Naive B cell (primary cell): ENCODE measurements at places on chromosomes 7 and 10. TPM values are rescaled to one million over a fixed set of nuclear protein-coding genes. Genes with fewer than 3 reads are reported as not detected.
A peak's percentile ranks its signal among the peaks of the same experiment; 100 is the strongest.

The GPER1 gene
- 0.65 TPM for polyA plus RNA-seq

The CYP3A4 gene
- polyA plus RNA-seq, result not detected

The DYNC1I1 gene
- not detected for polyA plus RNA-seq

DNA sequence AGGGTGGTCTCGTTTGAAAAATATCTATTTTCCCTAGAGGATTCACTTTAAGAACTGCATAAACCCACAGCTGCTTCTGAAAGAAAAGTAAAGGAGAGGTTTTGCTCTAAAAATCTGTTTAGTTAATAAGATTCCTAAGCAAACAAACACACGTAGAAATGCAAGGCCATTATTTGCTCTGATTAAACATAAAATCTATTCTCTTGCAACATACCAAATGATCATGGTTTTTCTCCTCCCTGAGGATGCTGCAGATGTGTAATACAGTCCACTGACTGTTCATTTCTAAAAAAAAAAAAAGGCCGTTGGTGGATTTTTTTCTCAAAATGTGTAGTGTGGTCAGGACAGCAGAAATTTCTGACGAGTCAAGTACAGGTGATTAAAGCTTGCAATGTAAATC lies 98.6 kb downstream of the BUB3 start:
- H3K27ac ChIP-seq, result no peak overlapping the region
- H3K27me3 ChIP-seq, result no peaks in the 10 kb centered on the region
- H3K4me3 ChIP-seq, result no peak overlapping the region
- no peaks in the 10 kb centered on the region for H3K4me1 ChIP-seq
- no peak for DNase-seq

GRCh38 chr7:78437118-78437517 lies 638.5 kb downstream of the PHTF2 start:
- no peak for DNase-seq
- no peaks in the 10 kb centered on the region for H3K4me1 ChIP-seq
- no peak overlapping the region for H3K27ac ChIP-seq
- no peaks in the 10 kb centered on the region for H3K27me3 ChIP-seq

DNA sequence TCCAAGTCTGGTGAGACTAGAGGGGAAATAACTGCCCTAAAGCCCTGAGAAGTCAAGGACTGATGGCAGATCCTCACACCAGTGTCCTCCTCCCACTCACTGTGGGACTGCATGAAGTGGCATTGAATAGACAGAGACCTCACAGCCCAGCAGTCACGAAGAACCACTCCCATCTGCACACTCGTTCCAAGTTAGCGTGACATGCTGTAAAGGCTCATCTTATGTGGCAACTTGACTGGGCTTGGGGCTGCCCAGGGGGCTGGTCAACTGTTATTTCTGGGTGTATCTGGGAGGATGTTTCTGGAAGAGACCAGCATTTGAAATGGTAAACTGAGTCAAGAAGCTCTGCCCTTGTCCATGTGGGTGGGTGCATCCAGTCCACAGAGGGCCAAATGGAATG lies 104.7 kb downstream of the ADARB2 start:
- H3K27ac ChIP-seq, result no peak overlapping the region
- H3K27me3 ChIP-seq, result peaks cover 63% of the 10 kb centered on the region
- H3K4me1 ChIP-seq, result peaks cover 4% of the 10 kb centered on the region
- H3K4me3 ChIP-seq, result no peak overlapping the region
- no peaks in the 10 kb centered on the region for H3K36me3 ChIP-seq

GRCh38 chr10:125020386-125020785 lies 78.5 kb downstream of the ZRANB1 start:
- no peak overlapping the region for H3K4me3 ChIP-seq
- peaks cover 3% of the 10 kb centered on the region for H3K27me3 ChIP-seq
- no peaks in the 10 kb centered on the region for H3K36me3 ChIP-seq
- no peak overlapping the region for H3K27ac ChIP-seq

GRCh38 chr7:130473289-130473688 lies 18.6 kb upstream of the MEST start:
- no peak overlapping the region for H3K27ac ChIP-seq
- no peaks in the 10 kb centered on the region for H3K36me3 ChIP-seq
- H3K4me1 ChIP-seq, result peaks cover 15% of the 10 kb centered on the region
- no peak overlapping the region for H3K4me3 ChIP-seq
- no peaks in the 10 kb centered on the region for H3K27me3 ChIP-seq

DNA sequence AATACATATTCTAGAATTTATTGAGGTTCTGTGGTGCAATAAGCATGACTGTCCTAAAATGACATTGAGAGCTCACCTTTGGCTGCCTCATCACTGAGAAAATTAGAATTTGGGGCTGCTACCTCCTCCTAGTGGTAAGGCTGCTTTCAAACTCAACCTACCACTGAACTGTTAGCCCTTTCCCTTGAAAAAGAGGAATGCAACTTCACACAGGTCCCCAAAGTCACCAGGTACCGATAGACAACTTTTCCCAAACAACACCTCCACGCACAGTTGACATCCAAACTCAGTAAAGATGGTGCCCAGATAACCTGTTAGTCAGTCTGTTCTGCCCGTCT lies 75.9 kb upstream of the SCIN start:
- no peak overlapping the region for H3K4me3 ChIP-seq
- H3K36me3 ChIP-seq, result no peaks in the 10 kb centered on the region
- no peak for DNase-seq
- H3K27me3 ChIP-seq, result no peaks in the 10 kb centered on the region
- H3K4me1 ChIP-seq, result peaks cover 3% of the 10 kb centered on the region

DNA sequence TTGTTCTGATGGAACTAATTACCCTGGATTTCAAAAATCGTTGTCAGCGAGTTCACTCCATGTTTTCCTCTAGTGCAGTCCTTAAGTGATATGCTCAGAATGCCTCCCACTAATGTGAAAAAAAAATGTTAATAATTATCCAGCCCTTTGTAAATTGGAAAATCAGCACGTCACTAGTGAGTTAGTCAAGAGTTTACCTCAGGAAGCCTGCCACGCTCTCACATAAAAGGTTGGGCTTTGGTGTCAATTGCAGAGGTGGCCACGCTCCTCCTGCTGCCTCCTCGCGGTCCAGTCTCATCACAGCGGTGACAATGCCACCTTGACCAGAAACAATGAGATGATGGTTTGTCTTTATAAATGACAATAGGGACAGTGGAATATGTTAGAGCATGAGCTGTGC lies 22.5 kb downstream of the UPP1 start:
- no peak overlapping the region for H3K4me3 ChIP-seq
- H3K27ac ChIP-seq, result no peak overlapping the region
- H3K36me3 ChIP-seq, result no peaks in the 10 kb centered on the region
- H3K4me1 ChIP-seq, result peaks cover 9% of the 10 kb centered on the region
- no peak for DNase-seq

DNA sequence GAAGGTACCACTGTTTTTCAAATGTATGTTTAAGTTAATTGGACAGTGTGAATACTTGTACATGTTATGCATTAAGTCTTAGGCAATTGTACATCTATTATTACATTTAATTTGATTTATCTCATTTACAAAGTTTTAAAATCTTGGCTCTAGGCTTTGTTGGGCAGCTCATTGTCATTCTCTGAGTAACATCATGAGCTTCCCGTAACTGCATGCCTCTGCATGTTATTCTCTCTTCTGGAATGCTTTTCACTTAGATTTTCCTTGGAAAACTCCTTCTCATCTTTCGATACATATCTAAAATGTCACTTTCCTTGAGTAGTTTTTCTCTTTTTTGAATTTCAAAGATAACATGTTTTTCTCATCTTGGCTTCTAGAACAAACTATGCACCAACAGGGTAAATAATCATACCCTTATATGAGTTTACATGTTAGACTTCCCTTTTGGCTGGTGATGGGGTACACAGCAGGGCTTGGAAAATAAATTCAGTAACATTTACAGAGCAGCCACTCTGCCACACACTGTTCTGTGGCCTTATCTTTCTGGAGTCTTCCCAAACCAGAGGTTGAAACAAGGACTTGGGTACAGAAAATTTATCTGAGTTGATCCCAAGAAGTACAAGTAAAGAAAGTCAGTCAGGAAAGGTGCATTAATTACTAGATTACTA lies 42.2 kb upstream of the A1CF start:
- H3K27ac ChIP-seq, result no peak overlapping the region
- peaks cover 5% of the 10 kb centered on the region for H3K36me3 ChIP-seq
- H3K4me1 ChIP-seq, result no peaks in the 10 kb centered on the region

- no peak overlapping the region for H3K4me3 ChIP-seq
- H3K27ac ChIP-seq, result no peak overlapping the region
- no peak for DNase-seq
- peaks cover 23% of the 10 kb centered on the region for H3K36me3 ChIP-seq
- H3K4me1 ChIP-seq, result peaks cover 42% of the 10 kb centered on the region
Measured at GRCh38 chr7:77550586-77550985, 13.5 kb downstream of the PTPN12 start.

DNA sequence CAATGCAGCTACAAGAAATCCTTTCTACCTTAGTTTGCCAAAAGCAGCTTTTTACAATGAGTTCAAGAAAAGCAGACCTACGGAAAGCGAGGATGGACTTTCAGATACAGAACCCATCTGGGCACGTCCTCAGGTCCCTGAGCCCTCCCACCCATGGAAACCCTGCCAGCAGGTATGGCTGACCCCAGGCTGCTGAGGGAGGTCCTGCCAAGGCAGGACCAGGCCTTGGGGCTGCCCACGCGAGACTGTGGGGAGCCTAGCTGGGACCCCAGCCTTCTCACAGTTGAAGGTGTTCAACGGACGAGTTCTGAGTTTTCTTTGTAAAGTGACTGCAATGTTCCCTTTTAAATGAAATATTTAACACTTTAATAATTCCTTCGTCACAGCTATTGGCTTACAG lies 245.0 kb downstream of the MGMT start:
- no peaks in the 10 kb centered on the region for H3K27me3 ChIP-seq
- no peak overlapping the region for H3K4me3 ChIP-seq
- H3K36me3 ChIP-seq, result peaks cover 16% of the 10 kb centered on the region
- no peak for DNase-seq
- H3K4me1 ChIP-seq, result no peaks in the 10 kb centered on the region

DNA sequence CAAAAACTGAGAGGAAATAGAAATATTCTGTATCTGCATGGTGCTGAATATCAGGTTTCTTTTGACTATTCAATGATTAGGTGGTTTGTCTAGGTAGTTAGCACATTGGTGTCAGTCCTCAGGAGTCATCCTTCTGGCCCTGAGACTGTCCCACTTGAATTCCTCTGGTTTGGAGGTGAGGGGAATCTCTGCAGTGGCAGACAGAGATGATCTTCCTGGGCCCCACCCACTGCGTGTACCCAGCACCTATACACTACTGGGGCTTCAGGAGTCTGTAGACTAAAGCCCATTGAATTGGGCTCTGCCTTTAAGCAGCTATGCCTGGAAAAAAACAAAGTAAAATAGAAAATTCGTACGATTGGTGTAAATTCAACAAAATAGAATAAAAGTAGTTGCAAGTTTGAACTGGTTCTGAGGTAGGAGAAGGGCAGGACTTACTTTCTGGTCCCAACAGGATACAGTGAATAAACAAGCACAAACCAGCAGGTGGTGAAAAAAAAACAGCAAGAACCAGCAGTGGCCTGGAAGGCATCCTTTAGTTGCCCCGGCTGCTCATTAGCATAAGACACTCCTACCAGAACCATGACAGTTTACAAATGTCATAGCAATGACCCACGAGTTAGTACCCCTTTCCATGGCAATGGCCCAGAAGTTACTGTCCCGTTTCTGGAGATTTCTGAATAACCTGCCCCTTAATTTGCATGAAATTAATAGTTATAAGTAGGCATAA lies 1.7 kb downstream of the LIPM start:
- no peak for DNase-seq
- no peak overlapping the region for H3K4me3 ChIP-seq
- H3K27ac ChIP-seq, result no peak overlapping the region
- H3K27me3 ChIP-seq, result no peaks in the 10 kb centered on the region

- no peaks in the 10 kb centered on the region for H3K4me1 ChIP-seq
- H3K27me3 ChIP-seq, result no peaks in the 10 kb centered on the region
- no peak overlapping the region for H3K4me3 ChIP-seq
- H3K36me3 ChIP-seq, result no peaks in the 10 kb centered on the region
- no peak overlapping the region for H3K27ac ChIP-seq
Measured at GRCh38 chr10:4652111-4653010, 173.6 kb upstream of the AKR1E2 start.

DNA sequence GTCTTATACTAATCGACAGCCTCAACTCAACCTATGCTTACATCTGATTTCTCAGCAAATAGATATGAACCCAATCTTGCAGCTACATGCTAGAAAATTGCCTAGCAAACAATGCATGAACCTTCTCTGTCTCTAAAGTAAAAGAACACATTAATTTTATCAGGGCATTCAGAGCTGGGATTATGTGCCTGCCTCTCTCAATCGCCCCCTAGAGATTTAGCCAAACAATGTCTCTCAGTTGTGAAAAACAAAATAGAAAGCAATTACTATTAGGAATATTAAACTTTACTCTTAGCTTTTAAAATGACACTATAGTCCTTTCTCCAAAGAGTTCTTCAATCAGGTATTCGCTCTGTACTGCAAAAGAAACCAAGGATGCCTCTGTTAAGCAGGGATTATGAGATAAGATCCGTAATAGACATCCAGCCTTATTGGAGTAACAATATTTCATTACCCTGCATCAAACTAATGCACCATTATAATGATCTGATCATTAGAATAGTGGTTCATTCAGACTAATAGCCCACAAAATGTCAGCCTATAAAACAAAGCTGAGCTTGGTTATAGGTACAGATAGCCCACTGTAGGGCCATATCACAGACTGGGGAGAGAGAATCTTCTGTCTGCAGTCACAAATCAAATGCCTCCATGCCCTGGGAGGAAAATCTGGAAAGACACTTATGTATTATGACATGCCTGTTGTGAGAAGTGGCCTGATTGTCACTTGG lies 736.9 kb downstream of the PARD3 start:
- no peak overlapping the region for H3K27ac ChIP-seq
- no peaks in the 10 kb centered on the region for H3K27me3 ChIP-seq
- no peaks in the 10 kb centered on the region for H3K36me3 ChIP-seq

- peaks cover 12% of the 10 kb centered on the region for H3K36me3 ChIP-seq
- no peak for DNase-seq
- H3K27me3 ChIP-seq, result no peaks in the 10 kb centered on the region
- no peak overlapping the region for H3K27ac ChIP-seq
- H3K4me1 ChIP-seq, result peaks cover 25% of the 10 kb centered on the region
- H3K4me3 ChIP-seq, result no peak overlapping the region
Measured at GRCh38 chr10:73485320-73485719, 10.5 kb downstream of the PPP3CB start.

DNA sequence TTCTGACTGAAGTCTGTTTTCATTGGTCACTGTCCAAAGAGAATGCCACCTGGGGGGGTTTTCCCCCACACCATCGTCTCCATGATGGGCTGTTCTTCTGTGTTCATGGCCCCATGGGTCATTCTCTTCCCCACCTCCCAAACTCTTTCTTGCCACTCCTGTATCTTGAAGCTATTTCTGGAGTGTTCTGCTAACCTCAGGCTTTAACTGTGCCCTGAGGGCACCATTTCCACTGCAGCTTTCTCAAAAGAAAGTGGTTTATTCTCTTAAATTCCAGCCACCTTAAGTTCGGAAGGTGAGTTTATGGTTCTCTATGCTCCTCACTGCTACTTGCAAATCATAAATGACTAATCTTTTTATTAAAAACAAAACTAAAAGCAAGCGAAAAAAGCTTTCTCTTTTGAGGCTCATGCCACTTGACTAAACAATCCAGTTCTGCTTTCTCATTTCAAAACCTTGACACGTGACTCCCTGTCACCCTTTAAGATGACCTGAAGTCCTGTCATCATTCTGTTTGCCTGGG lies 7.4 kb upstream of the APBB1IP start:
- peak; percentile 66 for DNase-seq
- peak overlapping the region; percentile 78 for H3K4me3 ChIP-seq
- H3K27ac ChIP-seq, result peak overlapping the region; percentile 61
- H3K36me3 ChIP-seq, result no peaks in the 10 kb centered on the region
- peaks cover 12% of the 10 kb centered on the region for H3K4me1 ChIP-seq
- H3K27me3 ChIP-seq, result no peaks in the 10 kb centered on the region

- peak overlapping the region; percentile 53 for H3K4me3 ChIP-seq
- H3K36me3 ChIP-seq, result no peaks in the 10 kb centered on the region
- H3K4me1 ChIP-seq, result peaks cover 20% of the 10 kb centered on the region
- H3K27ac ChIP-seq, result no peak overlapping the region
- no peak for DNase-seq
Measured at GRCh38 chr7:98278936-98279335, 2.5 kb upstream of the BRI3 start.
